ENCODE measurements at places on chromosomes 13 and 19.

GRCh38 chr13:72144636-72145035 is 277.6 kb upstream of the DACH1 start:
- no peak for DNase-seq

- DNase-seq: no peak
Observed at GRCh38 chr19:54138489-54139256, 1.1 kb downstream of the CNOT3 start.

- DNase-seq: no peak
Observed at GRCh38 chr13:35894636-35895035, 236.5 kb downstream of the DCLK1 start.

DNA sequence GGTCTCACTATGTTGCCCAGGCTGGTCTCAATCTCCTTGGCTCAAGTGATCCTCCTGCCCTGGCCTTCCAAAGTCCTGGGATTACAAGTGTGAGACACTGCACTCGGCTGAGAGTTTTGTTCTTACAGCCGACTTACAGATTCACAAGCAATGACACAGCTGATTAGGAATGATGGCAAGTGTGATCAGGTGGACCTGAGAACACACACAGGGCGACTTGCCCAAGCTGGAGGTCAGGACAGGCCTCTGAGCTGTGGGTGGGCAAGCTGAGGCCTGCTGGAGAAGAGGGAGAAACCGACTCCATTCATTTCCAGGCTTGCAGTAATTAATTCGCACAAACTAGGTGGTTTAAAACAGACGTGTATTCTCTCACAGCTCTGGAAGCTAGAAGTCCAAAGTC is 8.1 kb upstream of the ATG4D start:
- no peak for DNase-seq

- no peak for DNase-seq
Observed at GRCh38 chr13:88896466-88896865, 1225.3 kb downstream of the SLITRK5 start.

DNA sequence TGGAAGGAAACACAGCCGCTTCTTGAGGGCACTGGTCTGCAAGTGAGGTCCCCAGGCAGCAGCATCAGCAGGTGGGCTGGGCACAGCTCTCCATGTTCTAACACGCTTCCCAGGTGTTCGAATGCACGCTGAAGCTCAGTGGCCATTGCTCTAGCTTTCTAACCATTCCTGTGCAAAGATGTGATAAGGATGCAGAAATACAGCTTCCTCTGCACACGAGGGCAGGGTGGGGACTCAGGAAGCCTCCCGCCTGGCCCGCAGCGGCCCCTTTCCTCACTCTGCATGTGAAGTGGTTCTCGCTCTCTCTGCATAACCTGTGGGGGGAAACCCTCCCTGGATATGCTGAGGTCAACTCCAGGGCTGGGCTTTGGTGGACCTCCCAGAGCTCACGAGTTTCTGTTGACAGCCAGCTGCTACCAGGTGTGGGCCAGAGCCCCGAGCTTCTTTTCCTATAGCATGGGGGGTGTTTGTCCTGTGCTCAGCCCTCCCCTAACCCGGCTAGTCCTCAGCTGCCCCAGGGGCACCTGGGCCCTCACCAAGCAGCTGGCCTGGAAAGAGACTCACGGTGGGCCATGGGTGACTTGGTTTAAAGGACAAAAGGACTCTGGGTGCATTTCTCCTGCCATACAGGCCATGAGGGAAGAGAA is 168.2 kb downstream of the TEX29 start:
- DNase-seq: peak; percentile 54

DNA sequence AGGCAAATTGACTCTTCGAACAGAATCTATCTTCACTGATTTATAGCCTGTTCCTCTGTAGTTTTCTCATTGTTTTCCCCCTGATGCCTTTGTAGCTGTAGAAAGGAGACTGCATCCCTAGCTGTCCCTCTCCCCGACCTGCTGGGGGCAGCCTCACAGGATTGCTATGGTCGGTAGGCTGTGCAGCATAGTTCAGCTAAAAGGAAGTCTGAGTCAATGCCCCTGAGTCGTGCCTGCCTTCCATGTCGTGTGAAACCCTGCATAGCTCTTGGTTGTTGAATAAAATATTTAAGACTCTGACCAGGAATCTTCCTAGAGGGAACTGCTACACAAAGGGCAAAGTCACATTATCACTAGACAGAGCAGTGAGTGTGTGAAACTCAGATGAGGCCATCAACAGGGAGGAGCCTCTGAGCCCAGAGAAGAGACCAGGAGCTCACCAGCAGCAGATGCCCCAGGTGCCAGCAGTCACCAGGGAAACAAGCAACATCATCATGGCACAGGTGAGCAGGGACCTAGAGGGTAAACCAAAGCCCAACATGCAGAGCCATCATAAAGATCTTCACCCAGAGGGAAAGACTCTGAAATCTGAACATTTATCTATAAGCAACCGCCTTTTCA is 108.4 kb upstream of the NBEA start:
- no peak for DNase-seq

DNA sequence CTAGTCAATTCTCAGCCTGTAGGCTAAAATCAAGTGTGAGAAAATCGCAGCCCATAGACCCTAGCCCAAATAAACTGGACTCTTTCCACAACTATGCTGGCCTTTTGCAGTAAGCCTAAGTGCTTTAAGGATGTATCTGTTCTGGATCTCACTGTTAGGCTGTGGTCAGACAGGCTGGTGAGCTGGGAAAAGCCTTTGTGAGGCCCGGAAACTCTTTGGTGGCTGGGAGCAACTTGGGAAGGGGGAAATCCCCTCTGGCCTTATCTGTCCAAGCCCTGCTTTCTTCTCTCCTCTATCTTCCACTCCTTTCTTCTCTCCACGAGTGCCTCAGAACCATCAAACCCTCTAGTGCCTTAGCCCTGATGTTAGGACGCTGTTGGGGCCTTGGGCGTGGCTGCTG is 135.4 kb downstream of the LACC1 start:
- DNase-seq: no peak
